ENCODE measurements at places on chromosomes 16 and 17.

DNA sequence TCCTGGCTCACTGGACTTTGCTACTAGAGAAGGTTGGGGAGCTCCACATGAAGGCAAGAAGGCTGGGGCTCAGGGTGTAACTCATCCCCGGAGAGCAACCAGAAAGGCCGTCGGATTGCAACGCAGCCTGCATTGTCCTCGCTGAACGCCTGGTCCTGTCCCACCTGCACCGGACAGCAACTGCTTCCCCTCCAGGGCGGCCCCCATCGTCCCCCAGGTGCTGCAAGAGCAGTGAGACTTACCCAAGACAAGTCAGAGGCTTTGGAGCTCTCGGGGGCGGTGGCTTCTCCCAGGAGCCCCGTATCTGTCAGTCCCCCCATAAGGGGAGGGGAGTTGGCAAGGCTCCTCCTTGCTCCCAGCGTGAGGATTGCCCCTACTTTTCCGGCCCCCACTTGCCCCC lies 18.4 kb downstream of the METRNL start:
- no peak for DNase-seq

- peak; percentile 34 for DNase-seq
These were observed 113.5 kb downstream of the CMIP start for GRCh38 chr16:81558077-81558443.

GRCh38 chr17:4945176-4945943 lies 3.0 kb downstream of the PFN1 start:
- DNase-seq: peak; percentile 79

DNA sequence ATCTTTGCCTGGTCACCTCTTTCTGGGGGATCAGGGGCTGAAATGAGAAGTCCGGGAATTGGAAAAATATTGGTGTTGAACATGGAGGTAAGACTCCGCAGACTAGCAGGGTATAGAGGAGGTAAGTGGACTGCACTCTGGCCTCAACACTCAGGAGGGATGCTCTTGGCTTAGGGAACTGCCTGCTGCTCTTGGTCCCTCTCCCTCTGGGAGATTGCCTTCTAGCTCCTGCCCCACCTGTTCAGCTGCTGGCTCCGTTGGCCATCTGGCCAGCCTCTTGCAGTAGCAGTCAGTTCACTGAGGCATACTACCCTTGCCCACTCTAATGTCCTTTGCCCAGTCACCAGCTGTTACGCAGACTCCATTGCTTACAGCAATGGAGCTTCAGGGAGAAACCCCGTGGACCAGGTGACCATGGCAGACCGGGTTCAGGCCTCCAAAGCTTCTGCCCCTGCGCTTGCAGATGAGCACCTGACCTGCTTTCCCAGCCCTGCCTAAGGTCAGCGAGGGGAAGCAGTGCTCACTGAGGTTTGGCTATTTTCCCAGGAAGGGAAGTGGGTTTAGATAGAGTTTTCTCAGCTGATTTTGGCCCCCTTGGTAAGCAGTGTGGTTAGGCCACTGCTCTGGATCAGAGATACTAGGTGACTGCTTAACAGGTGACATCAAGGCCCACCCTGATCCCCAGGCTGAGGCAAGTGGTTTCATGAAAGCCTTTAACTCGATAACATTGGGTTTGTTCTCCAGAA lies 11.9 kb downstream of the CDK5RAP3 start:
- no peak for DNase-seq

DNA sequence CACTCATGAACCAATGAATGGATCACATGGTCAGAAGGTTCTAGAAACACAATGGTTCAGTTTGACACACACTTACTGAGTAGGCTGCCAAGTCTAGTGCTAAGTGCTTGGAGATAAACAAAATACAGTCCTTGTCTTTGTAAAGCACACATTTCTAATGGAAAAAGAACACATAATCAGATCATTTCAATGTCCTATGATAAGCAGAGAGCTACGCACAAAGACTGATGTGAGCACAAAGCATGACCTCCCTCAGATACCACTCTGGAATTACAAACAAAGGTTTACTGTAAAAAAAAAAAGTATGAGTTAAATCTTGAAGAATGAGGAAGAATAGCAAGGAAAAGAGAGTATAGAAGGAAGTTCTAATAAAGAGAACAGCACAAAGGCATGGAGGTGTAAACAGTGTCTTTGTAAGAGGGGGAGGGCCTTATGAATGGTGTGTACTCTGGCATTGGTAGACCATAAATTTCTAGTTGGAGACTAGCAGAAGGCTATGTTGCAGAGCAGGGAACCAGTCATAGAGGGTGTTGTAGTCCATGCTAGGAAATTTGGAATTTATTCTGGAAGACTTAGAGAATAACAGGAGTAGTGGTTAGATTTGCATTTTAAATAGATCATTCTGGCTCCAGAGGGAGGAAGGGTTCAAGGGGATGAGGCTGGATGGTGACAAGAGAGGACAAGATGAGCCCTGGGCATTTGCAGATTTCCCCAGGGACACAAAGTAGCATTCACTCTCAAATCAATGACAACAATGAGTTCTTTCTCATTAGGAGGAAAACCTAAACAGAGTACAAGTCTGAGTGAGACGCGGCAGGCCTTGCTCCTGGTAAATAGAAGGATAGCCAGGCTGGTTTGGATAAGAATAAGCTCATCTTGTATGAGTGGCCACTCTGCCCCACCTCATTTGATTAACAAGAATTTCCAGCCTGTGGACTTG lies 468.0 kb downstream of the TOX3 start:
- DNase-seq: no peak

DNA sequence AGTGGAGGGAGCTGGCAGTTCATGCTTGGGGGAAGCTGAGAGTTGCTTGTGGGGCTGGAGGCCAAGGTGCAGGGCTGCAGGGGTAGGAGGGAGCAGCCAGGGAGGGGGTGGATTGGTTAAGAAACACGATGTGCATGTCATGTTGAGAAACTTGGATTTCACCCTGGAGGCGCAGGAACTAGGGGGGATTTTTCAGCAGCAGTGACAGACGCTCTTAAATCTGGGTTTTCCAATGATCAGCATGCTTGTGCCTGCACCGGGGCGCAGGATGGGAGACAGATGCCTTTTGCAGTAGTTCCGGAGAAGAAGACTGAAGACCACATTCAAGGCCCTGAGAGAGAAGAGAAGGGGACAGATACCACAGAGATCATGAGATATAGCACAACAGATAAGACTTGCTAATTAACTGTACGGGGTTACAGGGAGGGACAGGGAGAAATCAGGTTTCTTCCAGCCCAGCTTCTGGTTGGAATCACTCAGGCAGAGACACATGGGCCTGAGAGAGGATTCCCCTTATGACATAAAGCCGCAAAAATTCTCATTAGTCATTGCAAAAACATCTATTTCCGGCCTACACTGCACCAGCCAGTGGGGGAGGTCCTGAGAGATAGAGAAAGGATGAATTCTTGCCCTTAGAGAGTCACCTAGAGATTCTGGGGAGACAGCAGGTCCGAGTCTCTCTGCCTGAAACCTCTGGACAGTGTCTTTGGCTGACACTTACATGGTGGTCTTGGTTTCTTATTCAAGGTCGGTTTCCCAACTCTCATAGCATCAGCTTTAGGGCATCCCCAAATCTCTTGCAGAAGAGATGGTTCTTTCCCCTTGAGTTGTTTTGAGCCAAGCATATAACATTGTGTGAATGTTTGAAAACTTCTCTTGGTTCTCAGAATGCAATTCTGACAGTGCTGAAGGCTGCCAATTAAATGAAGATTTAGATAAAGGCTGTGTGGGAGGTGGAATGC lies 27.1 kb downstream of the CDH13 start:
- DNase-seq: peak; percentile 61

DNA sequence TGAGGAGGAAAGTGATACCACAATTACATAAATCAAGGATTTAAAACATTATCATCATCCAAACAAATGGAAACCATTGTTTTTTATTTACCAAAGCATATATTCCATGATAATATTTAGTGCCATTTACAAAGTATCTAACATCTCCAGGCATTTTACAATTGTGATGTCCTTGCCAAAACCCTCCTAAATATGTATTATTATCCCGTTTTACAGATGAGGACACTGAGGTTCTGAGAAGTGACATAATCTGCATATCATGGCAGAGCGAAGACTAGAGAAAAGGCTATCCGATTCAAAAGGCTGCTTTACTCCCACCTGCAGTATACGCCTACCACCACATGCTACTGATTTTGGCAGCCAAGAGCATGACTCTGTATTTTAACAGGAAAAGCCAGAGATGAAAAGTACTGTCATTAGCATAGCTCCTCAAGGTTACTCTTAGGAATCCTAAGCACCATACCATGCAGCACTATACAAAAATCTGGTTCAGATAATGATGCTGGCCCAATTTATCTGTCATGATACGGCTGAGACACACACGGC lies 301.4 kb downstream of the CA10 start:
- DNase-seq: no peak

GRCh38 chr16:56589141-56590039 lies at the start of gene MT3:
MT3 (plus strand) TSS chr16:56589528; CDS start chr16:56589591, 63 bp downstream.
- DNase-seq: no peak

- peak; percentile 22 for DNase-seq
These were observed 32.4 kb upstream of the METTL9 start for GRCh38 chr16:21566891-21567414.

DNA sequence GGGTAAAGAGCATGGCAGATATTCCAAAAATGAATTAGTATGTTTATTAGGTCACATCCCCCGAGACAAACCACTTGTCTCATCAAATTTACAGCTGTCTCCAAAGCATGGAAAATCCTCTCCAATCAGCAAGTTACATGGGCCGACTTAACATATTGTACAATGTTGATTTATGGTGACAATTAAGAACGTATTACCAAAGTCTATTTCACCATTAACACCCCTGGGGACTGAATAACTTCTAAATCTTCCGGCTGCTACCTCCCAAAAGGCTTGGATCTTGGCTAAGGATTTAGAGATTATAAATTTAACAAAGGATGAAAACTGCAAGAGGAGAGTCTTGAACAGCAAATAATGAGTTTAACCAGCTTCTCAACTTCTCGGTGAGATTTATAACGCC lies 311.9 kb downstream of the NPIPA8 start:
- DNase-seq: no peak

- DNase-seq: no peak
These were observed 53.6 kb upstream of the CDC42EP4 start for GRCh38 chr17:73365301-73365874.

- no peak for DNase-seq
These were observed 156.0 kb downstream of the CDH13 start for GRCh38 chr16:82782715-82783251.

DNA sequence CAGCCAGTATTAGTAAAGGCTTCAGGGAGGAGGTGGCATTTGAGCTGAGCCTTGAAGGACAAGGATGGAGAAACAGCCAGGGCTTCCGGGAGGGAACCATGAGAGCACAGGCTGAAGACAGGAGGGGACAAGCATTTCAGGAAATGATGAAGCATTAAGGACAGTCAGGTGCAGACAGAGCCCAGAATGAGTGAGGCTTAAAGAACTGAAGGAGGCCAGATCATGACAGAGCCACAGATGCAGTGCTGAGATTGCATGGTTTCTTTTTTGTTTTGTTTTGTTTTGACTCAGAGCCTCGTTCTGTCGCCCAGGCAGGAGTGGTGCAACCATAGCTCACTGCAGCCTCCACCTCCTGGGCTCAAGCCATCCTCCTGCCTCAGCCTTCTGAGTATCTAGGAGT lies 211.5 kb downstream of the SOX9 start:
- DNase-seq: no peak

DNA sequence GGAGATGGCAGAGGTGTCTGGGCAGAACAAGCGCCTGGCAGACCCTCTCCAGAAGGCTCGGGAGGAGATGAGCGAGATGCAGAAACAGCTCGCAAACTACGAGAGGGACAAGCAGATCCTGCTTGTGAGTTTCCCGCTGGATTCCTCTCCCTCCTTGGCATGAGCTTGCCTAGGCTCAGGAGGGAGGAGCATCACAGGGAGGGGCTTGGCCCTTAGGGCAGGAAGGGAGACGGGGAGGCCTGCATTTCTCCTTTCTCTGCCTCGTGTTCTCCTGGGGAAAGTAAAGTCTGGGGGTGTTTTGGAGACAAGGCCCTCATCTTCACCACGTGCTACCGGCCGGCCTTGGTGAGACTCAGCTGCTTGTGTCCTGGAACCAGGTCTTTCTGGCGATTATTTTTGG lies 18.0 kb upstream of the DBNDD1 start:
- no peak for DNase-seq

- DNase-seq: no peak
These were observed 4.9 kb downstream of the WSCD1 start for GRCh38 chr17:6075050-6075449.

- peak; percentile 61 for DNase-seq
These were observed 10.6 kb upstream of the CCL5 start for GRCh38 chr17:35890774-35891155.

GRCh38 chr17:57923182-57923872 lies 31.9 kb downstream of the CUEDC1 start:
- no peak for DNase-seq

DNA sequence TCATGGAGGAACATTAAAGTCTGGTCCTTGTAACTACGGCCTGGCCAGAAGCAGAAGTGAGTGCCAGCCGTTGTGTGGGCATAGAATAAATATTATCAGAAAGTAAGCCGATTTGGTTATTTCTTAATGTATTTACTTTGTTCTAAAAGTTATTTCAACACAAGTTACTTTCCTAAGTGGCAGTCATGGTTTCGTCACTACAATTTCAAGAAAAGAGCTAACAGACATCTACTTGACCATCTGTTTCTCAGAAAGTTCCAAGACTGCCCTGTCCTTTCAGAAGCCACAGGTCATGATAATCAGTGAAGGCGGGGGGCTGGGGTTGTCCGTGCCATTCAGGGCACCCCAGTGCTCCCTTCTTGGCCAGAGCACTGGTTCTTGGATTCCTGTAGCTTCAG lies 14.9 kb upstream of the FASN start:
- DNase-seq: peak; percentile 6

DNA sequence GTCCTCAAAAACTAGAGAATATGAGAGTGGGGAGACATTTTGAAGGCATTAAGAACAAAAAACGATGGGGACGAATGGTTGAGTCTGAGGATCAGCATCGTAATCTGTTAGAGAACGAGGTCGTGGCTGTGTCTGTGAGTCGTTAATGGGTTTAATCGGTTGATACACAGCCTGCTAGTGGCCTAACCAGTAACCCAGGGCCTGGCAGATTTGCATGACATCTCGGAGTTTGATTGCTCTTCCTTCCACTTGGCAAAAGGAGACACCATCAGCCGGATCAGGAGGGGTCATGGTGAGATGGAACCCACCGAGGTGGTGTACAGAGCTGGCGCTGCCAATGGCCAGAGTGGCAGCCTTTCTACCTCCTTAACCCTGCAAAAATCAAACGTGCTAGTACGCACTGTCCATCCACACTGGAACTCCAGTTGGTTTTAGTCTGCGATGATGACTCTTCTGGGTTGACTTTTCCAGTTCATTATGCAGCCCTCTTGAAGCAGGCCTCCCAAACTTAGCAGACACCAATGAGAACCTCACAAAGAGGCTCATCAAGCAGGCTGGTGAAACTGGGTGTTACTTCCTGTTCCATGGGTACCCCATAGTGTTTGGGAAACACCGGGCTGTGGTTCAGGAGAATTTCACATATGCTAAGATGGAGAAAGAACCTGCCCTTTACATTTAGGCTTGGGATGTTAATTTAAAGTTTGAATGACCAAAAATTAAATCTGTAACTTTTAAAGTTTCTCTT lies 4.1 kb downstream of the HS3ST3B1 start:
- DNase-seq: no peak

GRCh38 chr17:60169921-60170817 lies 20.4 kb downstream of the CA4 start:
- DNase-seq: no peak

Measured in stomach (tissue), 19 donors.